ENCODE measurements at places on chromosomes 1 and 21. TPM values are rescaled to one million over a fixed set of nuclear protein-coding genes. Genes with fewer than 3 reads are reported as not detected.

GRCh38 chr1:113128116-113128515 is 55.1 kb downstream of the LRIG2 start:
- DNase-seq: no peak

The PTPN22 gene
- 13.9 TPM for total RNA-seq

DNA sequence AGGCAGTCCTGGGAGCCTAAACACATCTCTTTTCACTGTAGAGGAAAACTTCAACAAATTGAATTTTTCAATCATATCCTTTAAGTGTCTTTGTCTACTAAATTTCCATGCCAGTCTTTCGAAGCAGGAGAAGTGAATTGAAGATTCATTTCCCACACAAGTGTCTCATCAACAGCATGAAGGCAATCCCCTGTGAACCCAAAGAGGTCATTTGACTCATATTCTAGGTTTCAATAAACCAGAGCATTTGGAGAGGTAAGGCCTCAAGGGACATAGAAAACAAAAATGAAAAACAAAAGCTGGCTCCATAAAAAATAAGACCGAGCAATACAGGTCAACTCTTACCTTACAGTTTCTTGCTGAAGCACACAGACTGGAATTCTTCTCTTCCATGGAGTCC is 94.1 kb upstream of the ATP1B1 start:
- DNase-seq: no peak

GRCh38 chr1:208603721-208604120 is 359.5 kb upstream of the PLXNA2 start:
- DNase-seq: no peak

The MROH7 gene
- not detected for total RNA-seq

The SYNC gene
- total RNA-seq: 55.2 TPM

DNA sequence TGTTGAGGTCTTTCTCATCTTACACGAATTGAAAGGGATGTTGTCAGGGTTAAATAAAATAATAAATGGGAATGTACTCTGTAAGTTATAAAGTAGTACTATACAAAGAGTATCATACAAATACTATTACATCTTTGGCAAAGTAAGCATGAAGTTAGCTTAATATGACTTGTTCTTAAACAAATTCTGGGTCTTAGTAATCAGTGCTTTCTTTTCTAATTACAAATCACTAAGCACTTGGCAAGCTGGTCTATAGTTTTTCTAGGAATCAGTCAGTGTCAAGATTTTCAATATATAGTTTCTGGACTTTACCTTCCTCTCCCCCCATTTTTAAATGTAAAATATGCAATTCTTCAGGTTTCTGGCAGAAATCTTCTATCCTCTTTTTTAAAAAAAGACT is 6.9 kb downstream of the LYST start:
- DNase-seq: no peak

DNA sequence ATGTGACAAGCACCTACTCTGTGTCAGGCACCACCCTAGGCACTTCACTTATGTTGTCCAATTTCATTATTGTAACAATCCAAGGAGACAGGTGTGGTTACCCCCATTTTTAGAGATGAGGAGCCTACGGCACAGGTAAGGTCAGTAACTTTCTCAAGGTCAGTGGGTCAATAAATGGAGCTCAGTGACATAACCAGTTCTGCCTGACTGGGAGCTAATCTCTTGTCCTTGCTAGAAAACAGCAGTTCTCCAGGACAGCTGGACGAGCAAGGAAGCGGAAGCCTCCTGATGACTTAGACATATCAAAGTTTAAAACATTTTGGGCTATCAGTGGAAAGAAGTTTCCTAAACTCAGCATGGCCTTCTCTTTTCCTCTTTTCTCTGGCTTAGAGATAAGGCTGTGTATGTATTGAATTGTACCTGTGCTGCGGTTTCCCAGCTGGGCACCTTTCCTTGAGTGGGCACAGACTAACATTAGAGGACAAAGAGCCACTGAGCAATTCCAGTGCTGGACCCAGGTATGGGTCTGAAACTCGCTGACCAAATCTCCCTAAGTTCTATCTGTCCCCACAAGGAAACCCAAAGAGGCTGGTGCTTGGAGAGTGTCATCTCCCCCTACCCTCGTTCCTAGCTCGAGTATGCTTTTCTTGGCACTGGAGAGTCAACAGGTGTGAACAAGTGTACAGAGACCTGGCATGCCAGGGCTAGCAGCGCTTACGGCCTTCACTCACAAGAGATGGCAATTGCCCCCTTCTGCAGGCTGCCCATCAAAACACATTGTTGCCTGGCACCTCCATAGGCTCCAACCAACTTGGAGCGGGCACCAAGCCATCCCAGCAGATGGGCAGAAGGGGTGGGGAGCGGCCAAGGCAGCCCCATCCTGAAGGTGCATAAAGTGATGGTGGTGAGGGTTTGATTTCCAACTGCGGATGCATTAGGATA is 456.1 kb upstream of the PROX1 start:
- no peak for DNase-seq

DNA sequence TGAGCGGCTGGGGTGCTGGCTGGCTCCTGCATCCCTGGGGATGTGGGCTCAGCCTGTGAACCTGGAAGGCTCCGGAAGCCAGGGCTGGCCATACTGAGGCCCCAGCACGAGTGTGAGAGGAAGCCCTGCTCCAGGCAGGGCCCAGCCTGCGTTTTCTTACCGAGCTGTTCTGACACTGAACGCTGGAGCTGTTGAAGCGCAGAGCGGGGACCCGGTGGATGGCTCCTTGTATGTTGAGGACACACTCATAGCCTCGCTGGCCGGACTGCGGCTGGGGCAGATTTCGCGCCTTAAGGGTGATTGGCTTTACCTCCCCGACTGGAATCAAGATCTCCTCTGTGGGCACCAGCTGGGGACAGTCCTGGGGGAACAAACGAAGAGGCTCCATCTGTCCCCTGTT is 160.0 kb downstream of the PLXNA2 start:
- DNase-seq: no peak

GRCh38 chr1:202680586-202681352 is 29.5 kb downstream of the SYT2 start:
- no peak for DNase-seq

DNA sequence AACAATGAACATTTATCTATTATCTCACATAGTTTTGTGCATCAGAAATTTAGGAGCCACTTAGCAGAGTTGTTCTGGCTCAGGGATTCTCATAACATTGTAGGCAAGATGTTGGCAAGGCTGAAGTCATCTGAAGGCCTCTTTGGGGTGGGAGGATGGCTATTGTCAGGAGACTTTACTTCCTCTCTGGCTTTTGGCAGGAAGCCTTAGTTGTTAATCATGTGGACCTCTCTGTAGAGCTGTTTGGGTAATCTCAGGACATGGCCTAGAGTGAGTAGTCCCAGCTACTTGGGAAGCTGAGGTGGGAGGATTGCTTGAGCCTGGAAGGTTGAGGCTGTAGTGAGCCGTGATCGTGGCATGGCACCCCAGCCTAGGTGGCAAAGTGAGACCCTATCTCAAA is 40.2 kb downstream of the RASAL2 start:
- peak; percentile 73 for DNase-seq

DNA sequence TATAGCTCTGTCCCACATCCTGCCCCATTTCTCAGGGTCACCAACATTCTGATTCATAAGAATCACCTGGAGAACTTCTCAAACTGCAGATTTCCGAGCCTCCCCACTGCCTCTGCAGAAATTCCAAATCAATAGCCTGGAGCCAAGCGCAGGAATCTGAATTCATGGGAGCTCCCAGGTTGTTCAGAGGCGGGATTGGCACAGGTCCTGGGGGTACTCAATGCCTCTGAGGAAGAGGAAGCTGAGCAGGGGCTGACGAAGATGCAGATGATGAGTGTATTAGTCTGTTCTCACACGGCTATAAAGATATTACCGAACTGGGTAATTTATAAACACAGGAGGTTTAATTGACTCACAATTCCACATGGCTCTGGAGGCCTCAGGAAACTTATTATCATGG is 455.5 kb downstream of the MATN1 start:
- DNase-seq: no peak

The TCP10L gene
- total RNA-seq: not detected
